Right cardiac atrium (tissue), 5 donors: ENCODE measurements at places on chromosomes 12 and 14. TPM values are rescaled to one million over a fixed set of nuclear protein-coding genes. Genes with fewer than 3 reads are reported as not detected.

DNA sequence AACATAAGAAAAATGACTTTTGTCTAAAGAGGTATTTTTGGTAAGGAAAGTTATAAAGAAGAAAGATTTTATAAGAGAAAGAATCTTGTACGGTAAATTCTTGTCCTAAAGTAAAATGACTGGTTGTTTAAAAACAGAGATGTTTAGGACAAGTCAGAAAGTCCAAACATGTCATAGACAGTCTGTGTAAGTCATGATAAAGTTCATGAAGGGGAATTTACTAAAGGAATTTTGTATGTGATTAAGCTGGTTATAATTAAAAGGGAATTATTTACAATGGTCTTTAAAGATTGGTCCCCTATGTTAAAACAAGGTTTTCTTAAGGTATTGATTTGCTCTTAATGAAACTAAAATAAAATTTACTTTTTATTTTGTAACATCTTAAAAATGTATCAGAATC, 269.4 kb upstream of the CCDC196 start:
- DNase-seq = no peak

CCDC196 gene
- not detected for total RNA-seq

PIK3C2G gene
- total RNA-seq = not detected

DNA sequence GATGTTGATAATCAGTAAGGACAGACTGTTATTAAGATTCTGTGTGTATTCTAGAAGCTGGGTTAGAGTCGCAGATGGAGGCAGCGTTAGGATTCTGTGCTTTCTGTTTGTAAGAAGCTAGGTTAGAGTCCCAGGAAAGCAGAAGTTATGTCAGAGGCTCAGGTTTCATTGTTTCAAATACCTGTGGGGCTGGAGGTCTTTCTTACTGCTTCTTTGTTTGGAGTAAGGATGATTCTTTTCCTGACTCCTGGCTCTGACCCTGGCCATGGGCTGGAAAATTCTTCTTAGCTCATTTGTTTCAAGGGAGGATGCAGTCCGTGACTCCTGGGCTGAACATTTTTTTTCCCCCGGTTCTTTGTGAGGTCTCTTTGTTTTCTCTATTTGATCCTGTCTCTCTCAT, 5.2 kb downstream of the MUCL1 start:
- DNase-seq = no peak

DNA sequence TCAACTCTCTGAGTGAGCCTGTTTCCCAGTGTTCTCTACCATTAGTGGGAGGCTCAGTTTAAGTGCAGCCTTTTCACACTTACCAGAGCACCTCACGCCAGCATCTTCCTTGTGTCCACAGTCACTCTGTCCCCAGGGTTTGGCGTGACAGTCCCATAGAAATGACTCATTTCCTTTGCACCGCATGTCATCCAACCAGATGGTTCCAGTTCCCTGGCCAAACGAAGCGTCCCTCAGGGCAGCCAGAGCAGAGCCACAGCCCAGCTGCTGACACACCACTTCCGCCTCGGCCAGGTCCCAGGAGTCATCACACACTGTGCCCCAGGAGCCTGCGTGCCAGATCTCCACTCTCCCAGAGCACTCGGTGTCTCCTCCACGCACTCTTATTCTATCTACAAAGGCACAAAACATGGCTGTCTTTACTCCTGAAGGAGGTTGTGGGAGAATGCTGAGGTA, 65.4 kb downstream of the ACSM4 start:
- DNase-seq = peak; percentile 32

AMIGO2 gene
- 6.8 TPM for total RNA-seq

DNA sequence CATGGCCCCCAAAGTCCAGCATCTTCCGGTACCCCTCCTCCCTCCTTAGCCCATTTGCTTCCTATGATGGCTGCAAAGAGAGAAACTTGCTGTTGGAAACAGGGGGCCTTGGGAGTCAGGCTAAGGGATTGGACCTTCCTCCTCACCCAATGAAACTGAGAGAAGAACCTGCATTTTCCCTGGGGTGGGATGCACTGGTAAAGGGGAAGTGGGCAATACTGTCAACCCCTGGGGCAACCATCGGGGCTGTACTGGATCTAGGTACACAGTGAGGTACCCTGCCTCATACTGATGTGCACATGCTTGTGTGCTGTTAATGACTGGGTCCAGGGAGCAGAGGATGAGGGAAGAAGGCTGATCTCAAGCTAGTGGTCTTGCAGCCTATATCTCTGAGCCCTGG, 11.0 kb upstream of the JPH4 start:
- no peak for DNase-seq

DNA sequence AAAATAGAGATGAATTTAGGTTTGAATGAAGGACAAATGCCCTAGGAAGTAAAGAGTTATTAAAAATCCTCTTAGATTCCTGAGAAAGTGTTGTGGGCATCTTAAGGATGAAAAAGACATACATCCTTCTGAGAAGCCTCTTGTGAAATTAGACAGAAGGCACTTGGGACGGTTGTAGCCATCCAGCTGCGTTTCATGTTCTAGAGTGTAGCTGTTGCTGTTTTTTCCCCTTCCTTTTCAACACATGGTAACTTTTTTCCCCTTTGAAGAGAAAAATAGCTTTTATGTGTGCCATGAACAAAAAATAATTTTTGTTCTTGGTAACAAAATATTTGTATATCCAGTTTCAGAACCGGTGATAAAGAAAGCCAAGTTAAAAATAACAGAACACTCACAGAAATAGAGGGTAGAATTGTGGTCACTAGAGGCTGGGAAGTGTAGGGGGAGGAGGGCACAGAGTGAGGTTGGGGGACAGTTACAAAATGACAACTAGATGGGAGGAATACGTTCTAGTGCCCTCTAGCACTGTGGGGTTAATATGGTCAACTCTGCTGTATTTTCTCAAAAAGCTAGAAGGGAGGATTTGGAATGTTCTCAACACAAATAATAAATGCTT, 58.4 kb downstream of the PTHLH start:
- DNase-seq = no peak

POTEG gene
- total RNA-seq = not detected

GRCh38 chr12:123148223-123148622, 2.7 kb downstream of the PITPNM2 start:
- DNase-seq = no peak

RNASE7 gene
- total RNA-seq = not detected

DNA sequence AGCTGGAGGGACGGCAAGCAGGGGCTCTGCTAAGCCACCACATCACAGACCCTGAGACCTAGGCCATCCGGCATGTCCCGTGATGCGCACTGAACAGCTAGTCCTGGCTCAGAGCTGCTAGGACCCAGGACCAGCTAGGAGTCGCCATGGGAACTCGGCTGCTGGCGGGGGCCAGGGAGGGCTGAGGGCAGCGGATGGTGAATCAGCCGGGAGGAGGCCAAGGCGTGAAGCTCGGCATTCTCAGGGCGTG, 5.1 kb downstream of the AHNAK2 start:
- DNase-seq = peak; percentile 92

DNA sequence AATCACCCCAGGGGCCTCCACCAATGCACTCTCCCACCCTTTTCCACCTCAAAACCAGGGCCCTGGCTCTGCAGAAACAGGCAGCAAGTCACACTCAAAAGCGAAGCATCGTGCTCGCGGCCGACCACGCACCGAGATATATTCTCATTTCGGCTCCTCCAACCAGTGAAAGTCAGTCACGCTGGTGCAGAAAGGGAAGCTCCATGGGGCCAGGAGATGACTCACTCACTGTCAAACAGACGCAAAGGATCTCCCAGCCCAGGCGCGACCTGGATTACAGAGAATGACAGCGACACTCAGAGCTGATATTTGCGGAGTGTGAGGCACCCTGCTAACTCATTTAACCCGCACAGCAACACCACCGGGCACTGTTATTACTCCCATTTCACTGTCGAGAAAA, 173.6 kb downstream of the CALM1 start:
- DNase-seq = no peak

GRCh38 chr12:128840862-128841468, 12.3 kb upstream of the GLT1D1 start:
- no peak for DNase-seq

GRCh38 chr14:36214476-36215216, 38.1 kb upstream of the PTCSC3 start:
- DNase-seq = no peak

DNA sequence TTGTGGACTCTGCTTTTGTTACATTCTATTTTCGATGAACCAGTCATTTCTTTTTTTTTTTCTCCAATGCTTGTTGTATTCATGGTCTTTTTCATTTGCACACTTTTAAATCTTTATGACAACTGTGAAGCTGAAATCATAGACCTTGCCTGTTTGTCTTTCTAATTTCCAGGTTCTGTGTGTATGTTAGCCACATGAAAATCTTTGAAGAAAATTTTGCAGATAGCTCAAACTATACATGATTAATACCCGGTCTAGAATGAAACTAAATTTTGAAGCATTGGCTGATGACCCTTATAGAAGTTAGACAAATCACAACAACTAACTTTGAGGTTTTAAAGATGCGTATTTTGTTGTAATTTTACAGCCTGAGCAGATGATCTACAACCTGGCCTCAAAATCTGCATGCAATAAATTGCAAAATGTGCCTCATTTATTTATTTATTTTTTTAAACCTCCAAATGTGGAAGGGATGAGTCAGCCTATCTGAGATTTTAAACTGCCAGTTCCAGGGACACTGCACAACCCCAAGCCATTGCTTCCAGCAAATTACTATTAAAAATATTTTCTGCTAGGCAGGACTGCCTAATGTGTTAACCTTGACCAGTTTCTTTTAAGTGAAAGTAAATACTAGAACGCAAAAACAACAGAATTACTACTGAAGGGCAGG, 96.3 kb upstream of the NAV3 start:
- DNase-seq = no peak

DNA sequence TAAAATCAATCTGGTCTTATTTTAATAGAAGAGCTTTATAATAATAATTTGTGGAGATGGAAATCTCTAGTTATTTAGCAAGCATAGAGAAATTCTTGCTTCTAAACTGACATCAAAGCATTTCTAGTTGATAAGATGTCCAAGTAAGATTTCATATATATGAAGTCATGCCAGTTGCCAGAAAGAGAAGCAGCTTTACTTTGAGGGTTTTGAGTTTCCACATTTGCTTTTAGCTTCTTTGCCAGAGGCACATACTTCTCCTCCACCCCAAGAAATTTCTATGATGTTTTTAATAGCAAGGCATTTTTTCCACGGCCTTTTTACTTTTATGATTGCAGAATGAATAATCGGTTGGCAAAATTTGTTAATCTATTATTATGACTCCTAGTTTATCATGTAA, 24.2 kb upstream of the YAF2 start:
- DNase-seq = no peak

B4GALNT3 gene
- 22.7 TPM for total RNA-seq

CNIH1 gene
- total RNA-seq = 102 TPM

FOXN4 gene
- total RNA-seq = not detected

- no peak for DNase-seq
Observed at GRCh38 chr14:44833376-44834060, 128.2 kb downstream of the KLHL28 start.

DNA sequence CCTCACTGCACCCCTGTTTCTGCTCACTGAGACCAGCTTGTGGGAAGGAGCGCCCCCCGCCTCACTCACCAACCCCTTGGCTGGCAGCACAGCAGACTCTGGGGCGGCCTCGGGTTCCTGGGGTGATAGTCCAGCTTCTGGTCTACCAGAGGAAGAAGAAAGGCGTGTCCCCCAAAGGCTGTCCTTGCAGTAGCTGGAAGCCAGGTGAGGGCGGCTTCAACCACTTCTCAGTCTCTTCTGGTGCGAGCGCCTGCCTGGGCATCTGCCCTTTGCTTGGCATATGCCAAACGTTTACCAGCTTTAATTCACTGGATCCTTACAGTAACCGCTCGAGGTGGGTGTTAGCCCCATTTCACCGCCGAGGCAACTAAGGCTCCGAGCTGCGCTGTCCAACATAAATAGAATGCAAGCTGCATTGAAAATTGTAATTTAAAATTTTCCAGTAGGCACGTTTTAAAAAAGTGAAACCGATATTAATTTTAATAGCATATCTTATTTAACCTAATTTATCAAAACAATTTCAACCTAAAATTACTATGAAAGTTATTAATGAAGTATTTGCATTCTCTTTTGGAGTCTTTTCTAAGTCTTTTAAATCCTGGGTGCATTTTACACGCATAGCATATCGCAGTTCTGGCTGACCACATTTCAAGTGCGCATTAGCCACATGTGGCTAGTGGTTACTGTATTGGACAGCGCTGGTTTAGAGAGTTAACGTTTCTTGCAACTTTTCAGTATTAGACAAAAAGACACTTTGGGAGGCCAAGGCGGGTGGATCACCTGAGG, 872 bp downstream of the FAM177A1 start:
- DNase-seq = no peak

AICDA gene
- not detected for total RNA-seq
